Mesothelial cell of epicardium (in vitro differentiated cells): ENCODE measurements at places on chromosomes 2 and 18.

DNA sequence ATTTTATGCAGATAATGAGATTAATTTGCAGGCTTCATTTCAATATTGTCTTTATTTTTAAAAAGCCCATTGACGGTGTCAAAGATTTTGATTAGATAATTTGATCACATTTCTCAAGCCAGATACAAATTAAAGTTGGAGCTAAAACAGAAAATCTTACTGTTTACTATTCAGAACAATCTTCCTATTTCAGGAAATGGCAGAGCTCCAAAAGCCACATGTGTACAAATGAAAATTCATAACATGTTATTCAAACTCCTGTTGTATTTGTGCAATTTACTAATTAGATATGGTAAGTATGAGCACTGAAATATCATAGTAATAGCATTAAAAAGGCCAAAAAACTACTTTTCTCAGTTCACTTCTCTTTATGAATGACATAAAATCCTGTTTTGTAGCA is 682.9 kb downstream of the KCNJ3 start:
- H3K27me3 ChIP-seq, result peaks cover 9% of the 10 kb centered on the region
- no peaks in the 10 kb centered on the region for H3K36me3 ChIP-seq
- no peak for DNase-seq
- no peak overlapping the region for H3K27ac ChIP-seq
- H3K4me3 ChIP-seq, result no peak overlapping the region

GRCh38 chr18:34723143-34723542 is 13.0 kb downstream of the DTNA start:
- no peak for DNase-seq
- H3K4me3 ChIP-seq, result no peak overlapping the region
- H3K4me1 ChIP-seq, result no peaks in the 10 kb centered on the region

DNA sequence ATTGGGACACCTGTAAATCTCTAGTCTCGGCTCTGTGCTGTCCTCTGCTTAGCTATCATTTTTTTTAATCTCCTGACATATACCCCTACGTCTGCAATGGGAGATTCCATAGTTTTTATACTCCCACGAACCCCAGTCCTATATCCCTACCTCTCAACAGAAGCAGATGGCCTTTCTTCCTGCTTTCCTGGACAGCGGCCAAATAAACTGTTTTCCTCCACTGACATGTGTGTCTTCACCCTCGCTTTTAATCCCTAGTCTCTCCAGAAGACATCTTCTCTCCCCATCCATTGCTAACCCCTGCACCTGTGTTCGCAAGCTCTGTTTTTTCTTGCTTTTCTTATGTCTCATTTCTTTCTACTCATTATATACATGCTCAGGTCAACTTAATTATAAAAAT is 395.4 kb downstream of the EPHA4 start:
- peaks cover 6% of the 10 kb centered on the region for H3K4me1 ChIP-seq
- H3K27ac ChIP-seq, result no peak overlapping the region
- no peak for DNase-seq

DNA sequence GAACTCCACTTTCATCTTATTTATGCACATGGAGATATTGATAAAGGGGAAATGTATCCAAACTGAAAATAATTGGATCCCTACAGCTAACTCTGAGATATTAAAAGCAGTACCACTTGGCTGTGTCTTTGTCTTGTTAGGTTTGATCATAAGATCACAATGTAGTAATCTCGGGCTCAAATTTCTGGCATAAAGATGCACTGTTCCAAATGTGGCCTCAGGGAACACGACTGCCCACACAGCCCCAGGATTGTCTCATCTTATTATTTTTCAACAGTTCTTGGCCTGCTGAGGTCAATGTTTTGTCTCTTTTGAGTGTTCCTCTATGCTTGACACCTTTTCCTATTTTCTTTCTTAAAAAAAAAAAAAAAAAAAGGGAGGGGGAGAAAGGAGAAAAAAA is 114.1 kb downstream of the GBX2 start:
- no peaks in the 10 kb centered on the region for H3K27me3 ChIP-seq
- H3K4me1 ChIP-seq, result peaks cover 29% of the 10 kb centered on the region
- H3K36me3 ChIP-seq, result peaks cover 9% of the 10 kb centered on the region
- H3K4me3 ChIP-seq, result no peak overlapping the region
- no peak overlapping the region for H3K27ac ChIP-seq

DNA sequence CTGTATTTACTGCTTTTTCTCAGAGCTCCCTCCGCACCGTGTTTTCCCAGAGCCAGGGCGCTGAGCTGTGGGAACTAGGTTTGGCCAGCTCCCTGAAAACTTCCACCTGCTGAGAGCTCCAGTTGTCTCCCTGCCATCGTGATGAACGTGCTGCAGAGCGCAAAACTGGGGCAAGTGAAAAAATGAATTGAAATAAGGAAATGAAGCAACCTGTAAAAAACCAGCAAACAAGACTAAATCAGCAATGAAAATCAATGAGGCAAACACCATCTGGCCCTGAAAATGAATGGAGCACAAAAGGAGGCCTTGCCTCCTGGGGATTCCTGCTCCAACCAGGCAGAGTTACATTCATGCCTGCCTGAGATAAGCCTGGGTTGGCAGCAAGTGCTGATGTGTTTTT is 129.9 kb downstream of the MARCHF4 start:
- H3K27me3 ChIP-seq, result peaks cover 4% of the 10 kb centered on the region
- no peak overlapping the region for H3K27ac ChIP-seq
- no peaks in the 10 kb centered on the region for H3K4me1 ChIP-seq
- no peak for DNase-seq
- H3K4me3 ChIP-seq, result no peak overlapping the region

DNA sequence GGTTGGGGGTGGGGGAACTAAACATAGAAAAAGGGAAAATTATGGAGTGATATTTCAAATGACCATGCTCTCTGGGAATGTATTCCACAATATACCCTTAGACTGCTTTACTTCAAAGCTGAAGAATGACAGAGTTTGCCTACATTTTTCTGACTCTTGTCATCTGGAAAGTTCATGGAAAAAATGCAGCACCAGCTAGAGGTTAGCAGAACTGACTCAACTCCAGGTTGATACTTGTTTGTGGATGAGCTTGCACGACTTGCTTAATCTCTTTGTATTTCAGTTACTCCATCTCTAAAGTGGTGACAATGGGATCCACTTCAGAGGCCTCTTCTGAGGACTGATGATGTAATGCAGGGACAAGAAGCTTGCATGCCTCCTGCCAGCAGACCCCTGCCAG is 824.0 kb upstream of the ID2 start:
- no peak overlapping the region for H3K4me3 ChIP-seq
- H3K27me3 ChIP-seq, result no peaks in the 10 kb centered on the region
- H3K4me1 ChIP-seq, result no peaks in the 10 kb centered on the region
- DNase-seq, result no peak

DNA sequence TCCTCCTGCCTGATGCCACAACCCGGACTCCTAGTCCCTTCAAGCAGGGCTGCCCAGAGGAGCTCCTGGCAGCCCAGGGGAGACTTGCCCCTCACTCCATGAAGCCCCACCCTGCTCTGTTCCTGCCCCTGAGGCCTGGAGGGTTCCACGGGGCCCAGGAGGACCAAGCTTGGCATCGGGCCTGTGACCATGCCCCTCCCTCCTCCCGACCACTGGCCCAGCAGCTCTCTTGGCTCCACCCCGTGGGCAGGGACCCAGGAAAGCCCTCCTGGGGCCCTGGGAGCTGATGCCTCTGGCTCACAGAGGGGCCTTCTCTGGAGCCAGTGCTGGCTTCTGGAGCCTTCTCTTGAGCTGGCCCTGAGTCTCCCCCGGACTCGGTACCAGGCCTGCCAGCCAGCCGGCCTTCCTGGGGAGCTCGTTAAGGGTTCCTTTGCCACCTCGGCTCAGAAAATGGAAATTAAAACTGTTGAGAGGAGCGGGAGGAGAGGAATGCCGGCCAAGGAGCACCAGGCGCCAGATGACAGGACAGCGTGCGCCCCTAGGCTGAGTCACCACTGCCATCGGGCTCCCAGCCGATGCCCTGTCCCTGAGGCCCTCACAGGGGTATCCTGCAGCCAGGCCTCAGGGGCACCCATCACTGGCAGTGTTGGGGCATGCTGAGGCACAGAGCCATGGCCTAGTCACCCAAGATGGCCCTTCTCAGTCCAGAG is 40.6 kb upstream of the SNED1 start:
- peaks cover 17% of the 10 kb centered on the region for H3K27me3 ChIP-seq
- H3K4me1 ChIP-seq, result peaks cover 3% of the 10 kb centered on the region
- no peak overlapping the region for H3K27ac ChIP-seq

- H3K27me3 ChIP-seq, result peaks cover 27% of the 10 kb centered on the region
- DNase-seq, result peak; percentile 89
- H3K4me3 ChIP-seq, result peak overlapping the region; percentile 59
- H3K27ac ChIP-seq, result no peak overlapping the region
- H3K4me1 ChIP-seq, result peaks cover 28% of the 10 kb centered on the region
These were observed 2.9 kb upstream of the NEURL3 start for GRCh38 chr2:96507957-96508520.

- no peak overlapping the region for H3K27ac ChIP-seq
- H3K4me3 ChIP-seq, result no peak overlapping the region
- peaks cover 2% of the 10 kb centered on the region for H3K36me3 ChIP-seq
- H3K27me3 ChIP-seq, result no peaks in the 10 kb centered on the region
These were observed 1149.3 kb upstream of the CDH2 start for GRCh38 chr18:29326214-29326613.

GRCh38 chr2:161119483-161119882 is 40.7 kb upstream of the TANK start:
- H3K4me3 ChIP-seq, result no peak overlapping the region
- H3K4me1 ChIP-seq, result peaks cover 48% of the 10 kb centered on the region
- no peaks in the 10 kb centered on the region for H3K36me3 ChIP-seq
- no peak overlapping the region for H3K27ac ChIP-seq
- no peaks in the 10 kb centered on the region for H3K27me3 ChIP-seq

DNA sequence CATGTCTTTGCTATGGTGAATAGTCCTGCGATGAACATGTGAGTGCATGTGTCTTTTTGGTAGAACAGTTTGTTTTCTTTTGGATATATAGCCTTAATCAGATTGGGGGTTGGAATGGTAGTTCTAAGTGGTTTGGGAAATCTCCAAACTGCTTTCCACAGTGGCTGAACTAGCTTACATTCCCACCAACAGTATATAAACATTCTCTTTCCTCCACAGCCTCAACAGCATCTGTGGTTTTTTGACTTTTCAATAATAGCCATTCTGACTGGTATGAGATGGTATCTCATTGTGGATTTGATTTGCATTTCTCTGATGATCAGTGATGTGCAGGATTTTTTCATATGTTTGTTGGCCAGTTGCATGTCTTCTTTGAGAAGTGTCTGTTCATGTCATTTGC is 112.2 kb upstream of the SESTD1 start:
- H3K36me3 ChIP-seq, result no peaks in the 10 kb centered on the region
- H3K27me3 ChIP-seq, result peaks cover 6% of the 10 kb centered on the region
- no peak for DNase-seq
- H3K4me1 ChIP-seq, result no peaks in the 10 kb centered on the region
- no peak overlapping the region for H3K27ac ChIP-seq
- H3K4me3 ChIP-seq, result no peak overlapping the region

- H3K4me1 ChIP-seq, result peaks cover 38% of the 10 kb centered on the region
- DNase-seq, result no peak
- no peaks in the 10 kb centered on the region for H3K36me3 ChIP-seq
These were observed 98.7 kb upstream of the LPIN2 start for GRCh38 chr18:3111523-3112240.

GRCh38 chr18:23994361-23994902 is 20.1 kb upstream of the TTC39C start:
- H3K27ac ChIP-seq, result no peak overlapping the region
- DNase-seq, result no peak
- H3K36me3 ChIP-seq, result no peaks in the 10 kb centered on the region

GRCh38 chr2:53786352-53786704 is 425 bp downstream of the ASB3 start:
- H3K27ac ChIP-seq, result peak overlapping the region; percentile 97
- H3K4me3 ChIP-seq, result peak overlapping the region; percentile 93
- peak; percentile 47 for DNase-seq

DNA sequence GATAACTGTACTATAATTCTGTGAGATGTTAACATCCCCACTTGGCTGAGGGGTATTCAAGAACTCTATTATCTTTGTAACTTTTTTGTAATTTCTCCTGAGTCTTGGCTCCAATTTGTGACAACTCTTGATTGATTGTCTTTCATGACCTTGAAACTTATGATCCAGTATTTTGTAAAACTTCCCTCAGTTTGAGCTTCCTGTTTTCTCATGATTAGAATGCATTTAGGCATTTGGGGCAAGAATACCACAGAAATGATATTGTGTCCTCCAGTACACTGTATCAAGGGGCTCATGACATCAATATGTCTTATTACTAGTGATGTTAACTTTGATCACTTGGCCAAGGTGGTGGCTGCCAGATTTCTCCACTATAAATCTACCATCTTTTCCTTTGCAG is 37.4 kb downstream of the PNO1 start:
- H3K4me3 ChIP-seq, result no peak overlapping the region
- no peak for DNase-seq
- peaks cover 5% of the 10 kb centered on the region for H3K36me3 ChIP-seq
- no peaks in the 10 kb centered on the region for H3K27me3 ChIP-seq

DNA sequence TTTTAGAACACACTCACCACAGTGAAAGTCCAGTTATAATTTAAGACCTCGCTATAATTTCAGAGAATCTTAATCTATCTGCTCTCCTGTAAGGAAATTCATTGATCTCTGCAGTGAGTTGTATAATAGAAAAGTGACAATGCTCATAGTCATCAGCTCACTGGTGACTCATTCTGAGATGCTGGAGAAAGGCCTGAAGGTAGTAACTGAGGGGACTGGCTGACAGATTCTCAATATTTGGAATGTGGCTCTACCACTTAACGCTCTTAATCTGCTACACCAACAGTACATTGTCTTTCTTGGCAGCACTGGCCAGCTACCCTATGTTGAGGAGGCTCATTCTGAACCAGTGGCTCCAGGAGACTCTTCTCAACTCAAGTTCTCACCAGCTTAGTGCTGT is 246.1 kb downstream of the RPRM start:
- DNase-seq, result no peak
- H3K27ac ChIP-seq, result peak overlapping the region; percentile 58
- no peak overlapping the region for H3K4me3 ChIP-seq
- no peaks in the 10 kb centered on the region for H3K36me3 ChIP-seq
- H3K4me1 ChIP-seq, result peaks cover 34% of the 10 kb centered on the region

GRCh38 chr18:45370255-45371010 is 244.8 kb upstream of the SLC14A2 start:
- H3K36me3 ChIP-seq, result no peaks in the 10 kb centered on the region
- no peak overlapping the region for H3K4me3 ChIP-seq
- no peak for DNase-seq

GRCh38 chr2:109134741-109135358 is 5.8 kb downstream of the SH3RF3 start:
- no peak overlapping the region for H3K4me3 ChIP-seq
- H3K27me3 ChIP-seq, result peaks cover 87% of the 10 kb centered on the region
- no peak for DNase-seq
